ENCODE measurements at places on chromosomes 3 and 15.
A peak's percentile ranks its signal among the peaks of the same experiment; 100 is the strongest.

- DNase-seq, result peak; percentile 89
These were observed 81.5 kb downstream of the CPN2 start for GRCh38 chr3:194269610-194270145.

DNA sequence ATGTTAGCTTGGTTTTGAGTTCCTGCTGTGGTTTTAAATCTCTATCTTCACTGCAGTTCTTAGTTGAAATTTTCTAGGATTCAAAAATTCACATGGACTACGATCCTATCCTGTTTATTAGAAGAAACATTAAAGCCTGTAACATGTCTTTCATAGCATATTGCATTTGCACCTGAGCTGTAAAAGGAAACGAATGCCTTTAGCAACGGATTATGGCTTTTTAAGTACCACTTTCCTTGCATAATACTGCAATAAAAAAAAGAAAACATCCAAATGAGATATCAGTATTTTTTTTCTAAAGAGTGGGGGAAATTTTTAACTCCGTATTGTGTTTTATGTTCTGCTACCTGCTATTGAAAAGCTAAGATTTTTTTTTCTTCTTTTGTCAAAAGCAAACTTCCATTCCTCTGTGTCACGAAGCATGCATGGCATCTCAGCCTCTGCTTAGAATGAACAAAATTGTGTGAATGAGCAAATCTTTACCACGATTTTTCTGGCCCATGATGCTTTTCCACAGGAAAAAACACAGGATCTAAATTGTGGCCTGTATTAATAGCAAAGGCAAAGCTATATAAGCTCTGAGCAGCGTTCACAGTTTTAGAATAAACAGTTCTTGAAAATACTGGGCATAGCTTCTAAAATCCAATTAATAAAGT, 110.0 kb upstream of the CDIN1 start:
- no peak for DNase-seq

DNA sequence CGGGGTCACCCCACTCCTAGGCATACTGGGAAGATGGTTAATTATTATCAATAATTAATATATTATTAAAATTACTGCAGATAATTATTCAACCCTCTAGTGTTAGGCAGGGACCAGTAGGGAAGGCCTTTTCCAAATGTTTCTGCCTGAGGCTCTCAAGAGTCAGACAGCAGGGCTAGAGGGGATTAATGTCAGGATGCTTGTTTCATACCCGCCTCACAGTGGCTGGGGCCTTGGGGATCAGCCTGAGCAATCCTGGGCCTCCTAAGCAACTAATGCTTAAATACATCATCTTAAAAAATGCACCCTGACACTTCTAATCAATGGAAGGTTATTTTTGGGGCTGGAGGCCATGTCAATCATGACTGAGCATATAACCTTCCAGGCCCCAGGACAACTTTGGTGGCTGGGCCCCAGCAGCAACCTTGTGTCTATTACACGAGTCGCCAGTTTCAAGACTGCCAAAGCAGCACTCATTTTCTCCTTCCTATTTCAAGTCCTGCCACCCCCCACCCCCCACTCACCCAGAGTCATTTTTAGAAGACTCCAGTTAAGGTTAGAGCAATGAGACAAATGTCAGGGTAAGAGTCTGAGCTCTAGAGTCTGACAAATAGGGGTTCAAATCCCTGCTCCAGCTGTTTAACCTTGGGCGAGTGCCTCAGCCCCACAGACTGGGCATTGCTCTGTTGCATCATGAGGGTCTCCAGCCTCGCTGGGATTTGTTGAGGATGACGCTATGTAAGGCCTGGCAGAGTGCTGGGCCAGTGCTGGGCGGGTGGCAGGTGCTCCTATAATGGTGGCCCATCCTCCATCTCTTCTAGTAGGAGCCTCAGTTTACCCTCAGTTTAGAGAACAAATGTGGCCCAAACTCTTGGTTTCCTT, 6.1 kb downstream of the AMOTL2 start:
- no peak for DNase-seq

GRCh38 chr3:150421256-150421655, 13.2 kb downstream of the TSC22D2 start:
- no peak for DNase-seq

DNA sequence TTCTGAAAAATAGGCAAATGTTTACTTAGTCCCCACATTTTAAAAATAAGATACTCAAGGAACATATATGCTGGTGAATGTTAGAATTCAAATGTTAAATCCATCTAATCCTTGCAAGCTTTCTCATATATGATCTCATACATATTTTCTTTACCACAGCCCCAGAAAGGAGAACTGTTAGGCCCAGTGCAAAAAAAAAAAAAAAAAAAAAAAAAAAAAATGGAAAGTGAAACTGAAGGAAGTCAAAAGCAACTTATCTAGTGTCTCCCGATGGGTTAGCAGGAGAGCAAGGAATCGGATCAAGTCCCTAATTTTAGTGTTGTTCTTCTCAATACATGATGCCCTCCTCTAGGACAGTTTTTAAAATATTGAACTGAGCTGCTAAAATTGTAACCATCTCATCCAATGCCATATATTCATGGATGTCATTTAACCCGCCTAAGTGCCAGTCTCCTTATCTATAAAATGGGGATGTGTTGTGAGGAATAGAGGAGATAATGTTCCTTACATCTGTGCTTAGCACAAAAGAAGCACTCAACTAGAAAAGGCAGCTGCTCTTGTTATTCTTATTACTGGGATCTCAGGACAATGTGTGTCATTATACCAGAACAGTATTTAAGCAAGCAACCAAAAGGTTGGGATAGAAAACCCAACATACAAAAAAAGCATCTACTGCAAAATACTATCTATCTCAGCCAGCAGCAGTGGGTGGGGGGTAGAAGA, 279.7 kb downstream of the MAGI1 start:
- DNase-seq, result no peak

GRCh38 chr3:62445275-62445674, 71.9 kb upstream of the FEZF2 start:
- DNase-seq, result no peak

DNA sequence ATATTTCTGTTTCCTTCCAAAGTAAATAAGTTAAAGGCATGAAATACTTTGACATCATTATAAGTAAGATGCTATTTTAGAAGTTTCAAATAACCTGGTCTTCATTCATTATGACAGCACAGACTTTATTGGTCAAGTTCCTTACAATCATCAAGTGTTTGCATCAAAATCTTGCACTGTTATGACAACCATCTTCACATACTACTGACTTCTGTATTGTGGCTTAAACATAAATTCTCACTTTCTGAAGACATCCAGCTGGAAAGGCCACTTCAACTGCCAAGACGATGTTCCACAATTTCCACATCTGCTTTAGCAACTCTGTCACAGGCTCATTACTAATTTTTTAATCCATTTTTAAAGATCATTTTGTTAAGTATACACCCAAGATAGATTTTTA, 408.0 kb downstream of the MECOM start:
- peak; percentile 22 for DNase-seq

- no peak for DNase-seq
These were observed 2.8 kb downstream of the OCA2 start for GRCh38 chr15:28096411-28096669.

GRCh38 chr3:52775877-52776276, 1.5 kb upstream of the ITIH1 start:
- DNase-seq, result peak; percentile 5

DNA sequence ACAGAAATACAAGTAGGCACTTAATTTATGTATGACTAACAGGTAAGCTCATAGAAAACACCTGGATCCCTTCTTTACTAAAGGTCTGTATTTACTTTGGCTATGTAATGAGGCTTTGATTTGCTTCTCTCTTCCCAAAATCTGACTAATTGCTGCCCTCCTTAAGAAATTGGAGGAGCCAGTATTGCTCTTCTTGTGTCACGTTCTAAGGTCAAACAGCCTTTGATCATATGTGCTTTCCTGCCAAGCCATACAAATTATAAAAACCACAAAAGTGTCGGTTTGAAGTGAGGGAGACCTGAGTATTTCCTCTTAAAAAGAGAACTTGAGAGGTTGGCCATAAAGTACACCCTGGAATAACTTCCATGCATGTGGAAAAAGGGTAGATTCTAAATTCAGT, 112.1 kb upstream of the MB21D2 start:
- DNase-seq, result no peak

- DNase-seq, result no peak
These were observed 20.7 kb downstream of the TATDN2 start for GRCh38 chr3:10268930-10269329.

DNA sequence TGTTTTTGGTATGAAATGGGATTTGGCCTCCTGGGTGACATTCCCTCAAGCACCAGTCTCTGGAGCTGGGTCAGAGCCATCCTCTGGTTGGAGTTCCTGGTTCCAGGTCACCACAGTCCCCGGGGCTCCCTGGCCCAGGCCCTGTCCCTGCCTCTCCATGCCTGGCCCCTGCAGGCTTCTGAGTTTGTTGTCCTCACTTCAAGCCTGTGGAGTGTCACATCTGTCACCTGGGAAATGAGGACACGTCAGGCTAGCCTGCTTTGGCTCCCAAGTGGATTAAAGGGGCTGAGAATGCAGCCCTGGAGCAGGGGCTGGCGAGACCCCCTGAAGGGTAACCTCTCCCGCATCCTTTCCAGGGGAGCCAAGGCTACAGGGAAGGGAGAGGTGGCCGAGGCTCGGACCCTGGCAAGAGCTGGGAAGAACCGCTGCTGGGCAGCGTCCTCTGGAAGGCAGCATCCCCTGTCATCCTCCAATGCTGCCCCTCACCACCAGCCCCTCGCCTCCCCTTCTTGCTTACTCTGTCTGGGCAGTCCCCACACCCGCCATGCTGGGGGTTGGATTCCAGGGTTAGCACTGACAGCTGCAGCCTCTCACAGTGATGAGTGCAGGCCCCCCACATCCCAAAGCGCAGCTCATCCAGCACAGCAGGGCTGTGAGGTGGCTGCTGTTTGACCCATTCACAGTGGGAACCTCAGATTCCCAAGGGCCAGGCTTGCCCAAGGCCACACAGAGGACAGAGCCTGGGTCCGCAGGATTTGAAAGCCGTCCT, 75.5 kb upstream of the IQSEC1 start:
- no peak for DNase-seq

DNA sequence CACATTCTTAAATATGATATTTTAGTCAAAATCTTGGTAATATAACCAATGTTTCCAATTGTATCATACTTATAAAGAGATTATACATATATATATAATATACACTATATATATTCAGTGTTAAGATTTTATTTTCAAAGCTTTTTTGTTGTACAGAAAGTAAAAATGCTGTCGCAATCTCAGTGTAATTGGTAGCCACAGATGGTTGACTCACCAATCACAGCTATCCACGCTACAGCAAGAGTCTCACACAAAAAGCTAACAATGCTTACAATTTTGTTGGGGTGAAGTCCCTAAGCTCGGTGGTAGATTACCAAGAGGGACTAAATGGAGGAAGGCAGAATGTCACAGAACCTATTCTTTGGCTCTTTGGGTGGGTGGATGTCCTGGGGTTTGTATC, 16.9 kb upstream of the CFAP161 start:
- DNase-seq, result no peak

- DNase-seq, result no peak
These were observed 15.6 kb upstream of the RAF1 start for GRCh38 chr3:12679468-12679867.

GRCh38 chr3:46410669-46411068, 3.6 kb downstream of the CCRL2 start:
- no peak for DNase-seq

DNA sequence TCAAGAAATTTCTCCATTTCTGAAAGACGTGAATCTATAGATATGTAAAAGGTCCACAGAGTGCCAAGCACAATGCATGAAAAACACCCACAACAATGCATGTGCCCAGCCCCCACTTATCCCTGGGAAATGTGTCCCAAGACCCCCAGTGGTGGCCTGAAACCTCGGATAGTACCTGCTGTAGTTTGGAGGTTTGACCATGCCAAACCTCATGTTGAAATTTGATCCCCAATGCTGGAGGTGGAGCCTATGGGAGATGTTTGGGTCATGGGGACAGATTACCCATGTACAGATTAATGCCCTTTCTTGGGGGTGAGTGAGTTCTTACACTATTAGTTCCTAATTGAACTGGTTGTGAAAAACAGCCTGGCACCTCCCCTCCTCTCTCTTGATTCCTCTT, 21.4 kb upstream of the MYZAP start:
- DNase-seq, result no peak

DNA sequence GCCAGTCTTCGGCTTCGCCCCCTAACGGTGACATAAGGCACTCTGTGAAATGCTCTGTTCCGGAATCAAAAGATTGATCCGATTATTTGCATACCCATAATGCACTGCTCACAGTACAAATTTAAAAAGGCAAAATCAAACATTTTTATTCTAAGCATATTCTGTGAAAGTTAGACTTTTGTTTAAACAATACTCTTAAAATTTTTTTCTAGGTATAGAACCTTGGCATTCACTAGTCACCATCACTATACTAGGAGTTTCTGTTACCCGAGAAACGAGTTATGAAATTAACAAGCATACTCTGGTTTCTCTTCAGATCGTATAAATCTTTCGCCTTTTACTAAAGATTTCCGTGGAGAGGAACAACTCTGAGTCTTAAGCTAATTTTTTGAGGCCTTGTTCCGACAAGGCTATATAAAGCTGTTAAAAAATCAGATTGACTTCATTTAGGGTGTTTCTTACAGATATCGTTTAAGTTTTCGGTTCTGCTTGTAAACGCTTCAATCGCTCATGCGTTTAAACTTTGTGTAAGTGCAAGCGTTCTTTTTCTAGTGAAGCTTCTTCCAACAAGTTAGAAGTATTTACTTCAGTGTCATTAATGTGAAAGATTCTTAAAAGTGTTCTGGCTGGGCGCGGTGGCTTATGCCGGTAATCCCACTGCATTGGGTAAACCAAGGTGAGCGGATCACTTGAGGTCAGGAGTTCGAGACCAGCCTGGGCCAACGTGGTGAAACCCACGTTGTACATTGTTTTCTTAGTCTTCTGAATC, at the start of gene RNU5B-1:
Gene RNU5B-1 (plus strand): TSS at position 297 of the 769 bp plus-strand sequence.
- DNase-seq, result peak; percentile 73

DNA sequence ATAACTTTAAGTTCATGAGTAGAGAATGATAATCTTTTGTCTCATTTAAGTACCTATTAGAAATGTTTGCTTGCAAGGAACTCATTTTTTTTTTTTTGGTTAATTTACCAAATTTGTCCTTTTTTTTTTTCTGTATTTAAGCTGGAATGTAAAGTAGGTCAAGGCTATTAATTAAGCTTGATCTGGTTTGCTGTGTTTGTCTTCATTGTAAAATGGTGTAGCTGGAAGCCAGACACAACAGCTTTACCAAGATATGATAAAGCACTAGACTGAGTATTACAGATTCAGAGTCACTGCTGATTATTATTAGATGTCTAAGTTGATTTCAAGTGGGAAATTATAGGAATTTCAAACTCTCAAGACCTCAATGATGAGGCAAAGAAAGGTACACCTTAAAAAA, 15.0 kb upstream of the ZPLD1 start:
- no peak for DNase-seq

Data from stomach (tissue), 19 donors.